ENCODE measurements at places on chromosomes 4 and X.

DNA sequence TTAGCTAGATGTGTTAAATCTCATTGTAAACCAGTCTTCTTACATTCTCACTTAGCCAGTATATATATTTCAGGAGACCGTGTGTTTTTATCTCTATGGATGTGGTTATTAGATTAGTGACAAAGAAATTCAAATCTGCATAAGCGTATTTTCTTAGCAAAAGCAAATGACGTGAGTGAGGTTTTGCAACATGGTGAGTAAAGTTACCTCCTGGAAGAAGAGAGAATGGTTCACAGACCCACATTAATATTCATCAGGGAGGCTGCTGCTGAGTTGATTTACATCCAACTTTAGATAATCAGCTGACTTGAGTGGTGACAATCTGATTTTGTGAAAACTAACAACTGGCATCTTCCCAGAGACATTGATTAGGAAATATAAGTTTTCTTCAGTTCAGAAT is 589.9 kb upstream of the GALNT7 start:
- DNase-seq: no peak

- DNase-seq: no peak
These were observed 205.4 kb downstream of the LDB2 start for GRCh38 chr4:16692961-16693506.

GRCh38 chrX:50169717-50170116 is 31.1 kb downstream of the AKAP4 start:
- no peak for DNase-seq

DNA sequence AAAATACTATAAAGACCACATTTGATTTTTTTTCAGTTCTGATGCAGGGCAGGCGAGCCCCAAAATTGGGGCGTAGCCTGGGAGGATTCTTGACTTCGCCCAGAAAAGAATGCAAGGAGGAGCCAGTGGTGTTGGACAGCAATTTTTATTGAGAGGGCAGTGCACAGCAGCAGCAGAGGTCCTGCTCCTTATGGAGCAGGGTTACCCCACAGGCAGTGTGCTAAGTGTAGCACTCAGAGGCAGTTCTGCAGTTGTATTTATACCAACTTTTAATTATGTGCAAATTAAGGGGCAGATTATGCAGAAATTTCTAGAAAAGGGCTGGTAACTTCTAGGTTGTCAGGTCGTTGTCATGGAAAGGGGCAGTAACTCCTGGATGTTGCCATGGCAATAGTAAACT is 69.9 kb downstream of the GASK1B start:
- DNase-seq: no peak

DNA sequence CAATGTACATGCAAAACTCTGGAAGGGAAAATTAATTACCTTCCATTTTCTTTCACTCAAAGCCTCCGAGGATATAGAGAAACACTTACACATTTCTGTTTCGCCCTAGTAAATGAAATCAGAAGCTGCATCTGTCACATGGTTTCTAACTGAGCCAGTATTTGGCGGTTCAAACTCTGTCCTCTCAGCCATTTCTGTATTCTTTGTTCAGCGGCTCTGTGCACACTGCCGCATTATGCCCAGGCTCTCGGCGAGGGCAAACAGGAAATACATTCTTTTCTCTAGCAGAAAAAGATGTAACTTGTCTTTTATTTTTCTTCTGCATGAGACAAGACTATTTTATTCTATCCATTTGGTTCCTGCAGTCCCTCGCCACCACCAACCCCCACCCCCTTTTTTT is 71.4 kb upstream of the GPM6B start:
- no peak for DNase-seq

GRCh38 chr4:53049528-53049927 is 187.4 kb downstream of the RASL11B start:
- no peak for DNase-seq

- no peak for DNase-seq
These were observed 32.1 kb downstream of the SYTL5 start for GRCh38 chrX:38038501-38038900.

DNA sequence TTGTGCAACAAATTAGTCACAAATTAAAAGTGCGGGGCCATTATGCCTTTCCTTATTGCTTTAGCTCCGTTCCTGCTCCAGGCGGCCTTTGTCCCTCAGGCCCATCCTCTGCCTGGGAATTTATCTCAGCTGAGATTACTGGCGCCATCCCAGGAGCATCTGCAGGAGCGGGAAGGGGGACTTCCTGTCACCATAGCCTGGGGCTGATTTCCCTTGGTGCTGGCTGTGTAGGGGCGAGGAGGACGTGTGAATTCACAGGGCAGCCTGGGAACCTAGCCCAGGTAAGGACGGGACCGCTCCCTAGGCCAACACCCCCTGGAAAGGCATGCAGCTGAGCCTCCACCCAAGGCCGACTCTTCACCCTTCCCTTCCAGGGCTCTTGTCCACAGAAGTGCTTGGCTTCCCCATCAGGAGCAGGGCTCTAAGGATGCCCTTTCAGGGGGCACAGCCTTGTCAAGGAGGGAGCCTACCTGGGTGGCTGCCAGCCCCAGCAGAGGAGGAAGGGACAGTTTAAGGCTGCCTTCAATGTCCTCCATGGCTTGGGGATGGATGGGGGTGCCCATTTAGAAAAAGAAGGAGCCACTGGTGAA is 72.6 kb upstream of the NKX1-1 start:
- no peak for DNase-seq

DNA sequence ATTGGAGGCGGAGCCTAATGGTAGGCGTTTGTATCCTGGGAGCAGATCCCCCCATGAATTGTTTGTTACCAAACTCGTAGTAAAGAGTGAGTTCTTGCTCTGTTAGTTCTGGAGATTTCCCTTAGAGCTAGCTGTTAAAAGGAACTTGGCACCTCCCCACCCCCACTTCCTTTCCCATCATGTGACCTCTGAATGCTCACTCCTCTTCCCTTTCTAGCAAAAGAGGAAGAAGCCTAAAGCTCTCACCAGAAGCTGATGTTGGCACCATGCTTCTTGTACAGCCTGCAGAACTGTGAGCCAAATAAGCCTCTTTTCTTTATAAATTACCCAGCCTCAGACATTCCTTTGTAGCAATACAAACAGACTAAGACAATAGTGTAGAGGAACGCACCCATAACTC is 13.8 kb upstream of the ATOH1 start:
- no peak for DNase-seq

GRCh38 chr4:137069473-137069872 is 462.8 kb downstream of the PCDH18 start:
- no peak for DNase-seq

DNA sequence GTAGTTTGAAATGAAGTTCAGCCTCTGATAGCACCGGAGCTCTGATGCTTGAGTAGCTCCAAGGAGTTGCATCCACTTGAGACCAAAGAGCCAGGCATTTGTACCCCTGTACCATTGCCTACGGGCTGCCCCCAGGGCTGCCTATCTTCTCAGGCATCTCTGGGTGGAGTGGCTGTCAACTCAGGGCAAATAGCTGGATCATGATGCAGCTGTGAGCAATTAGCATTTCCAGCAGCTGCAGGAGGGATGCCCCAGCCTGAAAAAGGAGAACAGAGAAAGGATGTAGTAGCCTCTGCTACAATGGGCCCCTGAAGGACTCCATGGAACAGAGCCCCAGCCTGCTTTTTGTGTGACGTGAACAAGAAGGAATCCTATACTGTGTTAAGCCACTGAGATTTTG is 492.6 kb downstream of the BCOR start:
- no peak for DNase-seq

GRCh38 chr4:30865691-30866090 is 145.5 kb downstream of the PCDH7 start:
- DNase-seq: no peak

DNA sequence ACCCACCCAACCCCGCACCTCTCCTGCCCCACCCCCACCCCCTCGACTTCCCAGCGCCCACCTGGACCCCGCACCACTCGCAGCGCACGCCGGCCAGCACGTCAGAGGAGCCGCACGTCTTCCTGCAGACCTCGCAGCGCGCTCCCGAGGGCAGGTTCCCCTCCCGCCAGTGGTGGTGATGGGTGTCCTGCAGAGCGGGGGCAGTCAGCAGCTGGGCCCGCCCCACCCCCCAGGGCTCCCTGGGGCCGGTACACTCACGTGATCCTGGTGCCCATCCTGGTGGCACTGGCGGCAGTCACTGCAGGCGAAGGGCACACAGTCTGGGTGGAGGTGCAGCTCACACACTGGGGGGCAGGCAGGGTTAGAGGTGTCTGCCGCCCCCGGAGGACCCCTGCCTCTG is 5.1 kb downstream of the DGKQ start:
- DNase-seq: no peak

DNA sequence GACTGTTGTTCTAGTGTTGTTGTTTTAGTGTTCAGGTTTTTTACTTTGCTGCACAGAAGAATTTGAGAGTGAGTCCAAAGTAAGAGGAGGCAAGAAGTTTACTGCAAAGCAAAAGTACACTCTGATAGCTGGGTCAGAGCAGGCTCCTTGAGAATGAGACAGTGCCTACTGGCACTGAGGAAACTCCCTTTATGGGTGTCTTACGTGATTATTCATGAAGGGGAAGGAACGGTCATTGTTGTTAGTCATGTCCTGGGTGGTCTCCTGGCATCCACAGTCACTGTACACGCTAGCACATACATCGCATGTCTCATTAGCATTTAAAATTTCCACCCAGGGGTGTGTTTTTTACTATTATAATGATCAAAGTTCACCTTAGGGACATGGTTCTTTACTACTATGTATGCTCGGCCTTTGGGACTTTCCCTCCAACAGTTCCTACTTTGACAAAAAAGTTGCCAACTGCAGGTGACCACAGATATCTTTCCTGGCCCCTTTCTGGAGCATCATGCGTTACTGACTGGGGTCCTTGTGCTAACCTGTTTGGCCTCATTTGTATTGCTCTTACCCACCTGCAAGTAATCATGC is 688.9 kb upstream of the AMOT start:
- DNase-seq: no peak

GRCh38 chrX:66408507-66408906 is 230.4 kb downstream of the EDA2R start:
- no peak for DNase-seq

- DNase-seq: no peak
These were observed 495.3 kb downstream of the IL1RAPL1 start for GRCh38 chrX:29082558-29082957.

- no peak for DNase-seq
These were observed 50.1 kb upstream of the CDKN2AIP start for GRCh38 chr4:183394166-183394951.

GRCh38 chr4:59838236-59838635 is 1361.9 kb upstream of the ADGRL3 start:
- DNase-seq: no peak

DNA sequence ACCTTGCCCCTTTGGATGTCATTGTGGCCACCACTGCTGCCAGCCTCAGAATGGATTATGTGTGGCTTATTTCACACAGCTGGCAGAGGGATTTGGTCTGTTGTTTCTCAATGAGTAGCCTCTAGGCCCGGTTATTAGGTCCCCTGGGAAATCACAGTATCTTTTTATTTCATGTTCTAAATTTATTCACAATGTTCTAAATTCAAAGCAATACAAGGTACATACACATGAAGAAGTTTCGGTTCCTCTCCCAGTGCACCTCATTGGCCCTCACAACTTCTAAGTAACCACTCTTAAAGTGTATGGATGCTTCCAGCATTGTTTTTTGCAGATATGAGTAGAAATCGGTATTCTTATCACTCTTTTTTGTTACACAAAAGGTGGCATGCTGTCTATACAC is 262.7 kb downstream of the RCHY1 start:
- DNase-seq: no peak

DNA sequence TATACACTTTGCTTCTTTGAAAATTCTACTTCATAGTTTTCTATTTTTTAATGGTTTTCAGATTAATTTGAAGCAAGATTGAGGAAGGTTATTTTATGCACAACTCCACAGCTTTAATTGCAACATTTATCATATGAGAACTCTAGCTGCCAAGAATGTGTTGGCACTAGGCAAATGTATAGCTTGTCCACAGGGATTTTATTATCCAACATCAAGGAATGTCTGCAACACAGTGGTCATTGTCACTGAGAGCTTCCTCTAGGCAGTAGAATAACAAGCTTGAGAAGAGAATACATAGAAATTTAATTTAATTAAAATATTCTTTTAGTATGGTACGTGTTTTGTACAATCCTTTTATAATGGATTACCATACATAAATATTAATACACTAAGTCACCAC is 1600.8 kb downstream of the ARAP2 start:
- no peak for DNase-seq

GRCh38 chr4:168098248-168098717 is 5.9 kb downstream of the ANXA10 start:
- DNase-seq: no peak

GRCh38 chr4:114807759-114808404 is 209.3 kb downstream of the UGT8 start:
- DNase-seq: no peak

- no peak for DNase-seq
These were observed 56.3 kb upstream of the HPSE start for GRCh38 chr4:83390944-83391343.

DNA sequence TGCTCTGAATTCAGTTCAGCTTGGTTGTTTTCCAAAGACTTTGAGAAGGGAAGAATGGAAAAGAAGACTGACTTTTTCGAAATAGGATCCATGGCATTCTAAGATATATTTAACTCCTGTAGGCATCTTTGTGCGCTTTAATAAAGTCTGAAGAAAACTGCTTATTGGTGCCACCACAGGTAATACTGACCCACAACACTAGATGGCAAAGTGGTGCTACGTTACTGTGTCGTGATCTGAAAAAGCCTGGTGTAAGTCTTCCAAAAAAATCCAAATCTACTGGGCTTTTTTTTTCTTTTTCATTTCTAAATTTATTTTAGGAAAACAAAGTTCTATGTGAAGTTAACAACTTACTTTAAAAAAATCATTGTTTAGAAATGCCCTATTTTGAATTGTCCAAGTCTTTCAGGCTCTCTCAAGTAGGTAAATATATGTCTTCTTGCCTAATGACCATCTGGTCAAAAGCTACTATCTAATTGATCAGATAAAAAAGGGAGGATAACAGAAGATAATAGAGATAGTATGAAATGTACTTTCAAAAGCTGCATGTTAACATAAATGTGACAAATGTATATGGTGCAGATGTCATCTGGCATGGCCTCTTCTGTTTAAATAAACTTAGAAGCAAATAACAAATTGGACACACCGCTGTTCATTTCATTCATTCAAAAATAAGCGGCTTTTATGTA is 47.0 kb upstream of the MID1IP1 start:
- DNase-seq: no peak

DNA sequence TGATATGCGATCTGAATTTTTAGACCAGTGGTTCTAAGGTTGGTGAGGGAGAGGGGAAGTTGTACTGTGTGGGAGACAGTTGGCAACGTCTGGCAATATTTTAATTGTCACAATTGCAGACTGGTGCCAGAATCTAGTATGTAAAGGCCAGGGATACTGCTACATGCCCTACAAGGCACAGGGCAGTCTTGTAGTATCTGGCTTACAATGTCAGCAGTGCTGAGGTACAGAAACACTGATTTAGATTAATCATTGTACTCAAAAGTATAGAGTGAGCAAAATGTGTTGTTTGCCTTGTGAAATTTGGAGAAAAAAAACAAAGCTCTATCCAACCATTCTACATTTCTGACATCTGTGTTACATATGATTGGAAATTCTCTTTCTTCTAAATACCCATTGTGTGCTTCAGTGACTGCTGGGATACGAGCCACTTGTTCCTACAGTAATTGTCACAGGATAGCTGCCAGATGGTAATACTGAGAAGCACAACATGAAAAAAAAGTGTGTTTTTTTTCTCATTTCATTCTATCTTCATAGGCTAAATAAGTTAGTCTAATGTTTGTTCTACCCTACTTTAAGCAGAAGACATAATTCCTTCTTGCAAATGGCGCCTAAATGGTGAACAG is 526.7 kb upstream of the AGA start:
- DNase-seq: no peak
